AG10803 (cell line): ENCODE measurements at places on chromosomes 13 and 19.

GRCh38 chr19:29645491-29645867 lies 19.8 kb upstream of the PLEKHF1 start:
- no peak for DNase-seq

DNA sequence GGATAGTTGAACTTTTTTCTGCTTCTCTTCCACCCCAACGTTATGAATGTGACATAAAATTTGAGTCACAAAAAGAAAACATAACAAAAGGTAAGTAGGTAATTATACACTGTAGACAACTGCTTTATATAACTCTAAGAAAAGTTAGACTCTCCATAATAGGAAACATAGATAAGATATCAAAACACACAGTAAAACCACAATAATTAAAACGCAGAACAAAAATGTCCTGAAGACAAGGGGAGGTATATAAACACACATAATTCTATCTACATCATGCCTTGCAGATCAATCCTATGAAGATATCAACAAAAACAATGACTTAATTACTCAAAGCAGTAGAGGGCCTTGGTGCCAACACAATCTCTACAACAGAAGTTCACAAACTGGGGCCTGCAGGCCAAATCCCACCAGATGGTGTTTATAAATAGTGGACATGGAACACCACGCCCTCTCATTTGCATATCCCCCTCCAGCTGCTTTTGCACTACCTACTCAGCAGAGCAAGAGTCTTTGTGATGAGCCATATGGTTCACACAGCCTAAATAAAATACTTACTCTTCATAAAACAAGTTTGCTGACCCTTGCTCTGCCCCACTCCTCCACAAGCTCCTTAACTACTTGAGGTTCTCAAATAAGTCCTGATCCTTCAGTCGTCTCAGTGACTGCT lies 254.7 kb downstream of the KLF12 start:
- DNase-seq, result no peak

- peak; percentile 86 for DNase-seq
Measured at GRCh38 chr13:51731759-51732158, 72.2 kb downstream of the DHRS12 start.

DNA sequence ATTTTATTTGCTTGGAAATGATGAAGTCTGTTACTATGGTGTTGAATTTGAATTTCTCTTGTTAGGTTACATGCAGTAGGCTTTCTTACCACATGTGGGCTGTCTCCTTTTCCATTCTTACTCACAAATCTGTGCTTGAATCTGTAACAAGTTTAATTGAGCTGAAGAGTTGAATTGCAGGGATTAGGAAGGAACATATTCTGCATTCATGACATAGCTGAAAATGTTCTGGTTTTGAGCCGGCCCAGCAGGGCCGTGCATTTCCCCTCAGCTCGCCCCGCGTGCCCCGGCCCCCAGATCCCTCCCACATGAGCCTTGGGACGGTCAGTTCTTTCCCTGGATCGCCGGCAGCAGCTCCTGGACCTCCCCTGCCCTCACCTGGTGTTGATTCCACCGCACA lies 28.1 kb downstream of the TFDP1 start:
- peak; percentile 7 for DNase-seq

- peak; percentile 40 for DNase-seq
Measured at GRCh38 chr13:83546476-83546875, 335.8 kb downstream of the SLITRK1 start.

- DNase-seq, result no peak
Measured at GRCh38 chr13:98858191-98858590, 105.7 kb upstream of the SLC15A1 start.

DNA sequence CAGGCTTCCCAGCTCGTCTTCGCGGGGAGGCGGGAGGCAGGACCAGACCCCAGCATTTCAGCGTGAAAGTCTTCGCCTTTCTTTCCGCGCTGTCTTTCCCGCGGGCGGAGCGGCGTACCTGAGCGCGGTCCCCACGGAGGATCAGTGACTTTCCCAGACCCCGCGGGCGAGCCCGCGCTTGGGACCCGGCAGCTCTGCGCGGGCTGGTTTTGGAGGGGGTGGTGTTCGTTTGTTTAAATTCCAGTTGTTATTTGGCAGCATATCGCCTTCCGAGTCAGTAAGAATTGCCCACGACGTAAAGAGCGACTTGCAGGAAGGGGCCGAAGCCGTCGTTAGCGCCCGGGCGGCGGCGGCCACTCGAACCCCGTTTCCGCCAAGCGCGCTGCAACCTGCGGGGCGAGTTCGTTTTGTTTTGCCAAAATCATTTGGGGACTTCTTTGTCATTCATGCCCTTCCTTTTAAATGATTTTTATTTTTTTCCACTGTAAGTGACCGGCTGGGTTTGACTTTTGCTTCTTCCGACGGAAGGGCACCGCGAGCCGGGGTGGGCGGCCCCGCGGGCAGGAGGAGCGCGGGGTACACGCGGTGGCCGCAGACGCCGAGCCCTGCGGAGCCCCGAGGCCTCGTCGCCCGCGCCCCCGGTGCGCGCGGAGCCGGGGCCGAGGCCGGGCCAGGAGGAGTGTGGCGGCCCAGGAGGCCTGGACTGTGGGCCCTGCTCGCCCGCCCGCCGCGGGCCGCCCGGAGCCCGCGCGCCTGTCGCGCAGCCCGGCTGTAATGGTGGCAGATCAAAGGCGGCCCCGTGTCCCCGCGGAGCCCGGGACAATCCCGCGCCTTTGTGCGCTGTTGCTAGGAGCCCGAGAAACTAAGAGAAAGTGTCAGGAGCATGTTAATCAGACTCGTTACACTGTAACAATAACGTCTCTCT lies 75.9 kb downstream of the ZIC5 start:
- DNase-seq, result no peak

GRCh38 chr19:46367426-46367825 lies 20.5 kb downstream of the PPP5C start:
- DNase-seq, result no peak

DNA sequence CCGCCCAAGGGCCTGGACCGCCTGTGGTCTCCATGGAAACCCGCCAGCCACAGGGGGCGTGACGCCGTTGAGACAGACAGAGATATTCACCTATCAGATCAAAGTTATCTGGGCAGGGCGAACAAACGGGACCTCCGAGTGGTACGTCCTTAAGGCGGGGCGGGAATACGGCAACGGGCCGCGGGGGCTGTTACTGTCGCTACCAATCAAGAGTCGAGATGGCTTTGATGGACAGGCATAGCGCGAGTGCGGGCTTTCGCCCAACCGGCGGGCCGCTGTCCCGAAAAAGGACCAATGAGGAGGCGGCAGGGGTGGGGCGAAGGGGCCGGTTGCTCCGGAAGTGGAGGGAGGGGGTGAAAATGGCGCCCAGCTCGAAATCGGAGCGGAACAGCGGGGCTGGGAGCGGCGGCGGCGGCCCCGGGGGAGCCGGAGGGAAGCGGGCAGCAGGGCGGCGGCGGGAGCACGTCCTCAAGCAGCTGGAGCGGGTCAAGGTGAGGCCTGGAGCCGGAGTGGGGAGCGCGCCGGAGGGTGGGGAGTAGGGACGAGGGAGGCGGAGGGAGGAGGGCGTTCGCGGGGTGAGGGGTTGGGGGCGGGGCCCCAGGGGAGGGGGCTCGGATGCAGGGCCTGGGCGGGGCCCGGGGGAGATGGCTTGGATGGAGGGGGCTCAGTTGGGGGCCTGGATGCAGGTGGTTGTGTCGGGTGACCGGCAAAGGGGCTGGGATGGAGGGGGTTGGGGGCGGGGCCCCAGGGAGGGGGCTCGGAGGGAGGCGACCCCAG lies at the start of gene DCAF15:
Gene DCAF15 (plus strand): TSS at position 356 of the 777 bp plus-strand sequence. CDS start 4 bp downstream, at position 360.
- DNase-seq, result peak; percentile 100

DNA sequence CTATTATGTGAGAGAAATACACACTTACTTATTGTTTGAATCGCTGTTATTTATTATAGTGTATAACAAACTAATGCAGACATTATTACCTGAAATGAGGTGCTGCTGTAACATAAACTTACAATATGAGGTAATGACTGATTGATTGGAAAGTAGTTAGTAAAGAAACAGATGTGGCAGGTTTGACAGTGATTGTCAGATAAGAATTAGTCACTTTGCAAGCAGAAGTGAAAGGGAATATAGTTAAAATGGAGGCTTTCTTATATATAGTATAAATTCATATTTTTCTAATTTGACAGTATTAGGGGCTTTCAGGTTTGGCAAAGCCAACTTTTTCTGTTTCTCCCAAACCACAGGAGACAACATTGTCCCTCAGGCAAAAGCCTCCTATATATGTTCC lies 20.6 kb downstream of the MIR17HG start:
- DNase-seq, result no peak

DNA sequence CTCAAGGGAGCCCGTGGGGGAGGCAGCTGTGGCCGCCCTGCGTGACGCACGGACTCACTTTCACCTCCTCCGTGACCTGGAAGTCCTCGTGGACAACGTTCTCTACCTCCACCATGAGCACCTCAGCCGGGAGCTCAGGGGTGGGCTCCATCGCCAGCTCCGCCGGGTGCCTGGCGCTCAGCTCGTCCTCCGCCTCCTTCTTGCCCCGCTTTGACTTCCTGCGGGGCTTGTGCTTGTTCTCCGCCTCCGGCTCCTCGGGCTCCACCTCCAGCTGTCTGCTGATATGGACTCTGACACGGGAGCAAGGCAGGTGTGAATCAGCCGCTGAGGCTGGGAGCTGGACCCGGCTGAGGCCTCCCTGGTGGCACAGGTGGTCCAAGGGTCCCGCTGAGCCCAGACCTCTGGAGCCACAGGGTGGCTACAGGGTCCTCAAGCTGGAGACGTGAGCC lies 8.2 kb downstream of the LONP1 start:
- no peak for DNase-seq

DNA sequence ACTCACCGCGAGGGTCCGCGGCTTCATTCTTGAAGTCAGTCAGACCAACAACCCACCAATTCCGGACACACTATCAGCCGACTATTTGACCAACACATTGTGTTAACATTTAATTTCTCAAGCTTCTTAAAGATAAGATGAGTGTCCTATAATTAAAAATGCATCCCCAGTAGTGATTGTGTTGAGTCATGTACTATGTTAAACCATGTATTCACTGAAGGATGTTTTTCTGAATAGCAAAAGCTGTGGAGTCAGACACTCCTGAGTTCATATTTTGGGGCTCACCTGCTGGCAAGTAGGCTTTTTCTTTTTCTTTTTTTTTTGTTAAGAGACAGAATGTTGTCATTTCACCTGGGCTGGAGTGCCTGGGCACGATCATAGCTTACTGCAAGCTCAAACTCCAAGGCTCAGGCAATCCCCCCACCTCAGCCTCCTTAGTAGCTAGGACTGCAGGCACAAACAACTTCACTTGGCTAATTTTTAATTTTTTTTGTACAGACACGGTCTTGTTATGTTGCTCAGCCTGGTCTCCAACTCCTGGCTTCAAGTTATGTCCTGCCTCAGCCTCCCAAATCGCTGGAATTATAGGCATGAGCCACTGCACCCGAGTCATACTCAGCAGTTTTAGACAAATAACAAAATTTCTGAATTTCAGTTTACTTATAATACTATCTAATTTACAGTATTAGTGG lies 606.9 kb downstream of the PCDH9 start:
- no peak for DNase-seq

- DNase-seq, result no peak
Measured at GRCh38 chr13:40875583-40875982, 86.2 kb downstream of the SLC25A15 start.
